ENCODE measurements at places on chromosomes 5 and 9.

DNA sequence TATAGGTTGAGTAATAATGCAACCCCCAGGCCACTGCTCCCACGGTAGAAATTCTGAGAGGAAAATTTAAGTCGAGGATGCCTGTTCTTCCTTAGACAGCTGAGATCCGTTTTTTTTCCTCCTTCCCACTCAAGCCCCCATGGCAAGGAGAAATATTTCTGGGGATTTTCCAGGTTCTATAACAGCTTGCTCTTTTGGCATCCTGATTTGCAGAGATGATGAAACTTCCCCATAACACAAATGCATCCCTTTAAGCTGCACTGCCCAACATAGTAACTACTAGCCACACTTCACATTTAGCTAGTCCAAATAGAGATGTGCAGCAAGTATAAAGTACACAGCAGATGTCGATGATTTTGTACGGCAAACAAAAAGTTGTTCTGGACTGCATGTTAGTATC lies 32.5 kb upstream of the GNA14 start:
- no peak for DNase-seq

GRCh38 chr5:72182686-72183085 lies 75.4 kb downstream of the MAP1B start:
- DNase-seq, result no peak

- DNase-seq, result no peak
These were observed 135.2 kb downstream of the TSSK1B start for GRCh38 chr5:113299591-113299990.

DNA sequence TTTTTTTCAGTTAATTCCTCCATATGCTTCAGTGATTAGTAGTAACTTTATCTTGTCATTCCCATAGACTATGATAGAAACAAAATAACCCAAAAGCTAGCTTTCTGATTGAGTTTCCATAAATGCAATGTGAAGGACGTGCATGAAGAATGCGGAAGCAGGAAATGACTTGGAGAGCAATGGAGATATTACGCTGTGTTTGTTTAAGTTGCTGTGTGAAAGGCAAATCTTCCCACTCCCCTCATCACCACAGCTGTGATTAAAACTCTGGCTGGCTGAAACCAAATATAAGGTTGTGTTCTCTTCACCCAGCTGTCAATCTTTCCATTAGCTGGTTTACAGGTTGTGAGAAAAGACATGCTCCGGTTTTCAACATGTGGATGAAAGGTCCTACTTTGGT lies 83.9 kb downstream of the NR2F1-AS1 start:
- DNase-seq, result no peak

- peak; percentile 65 for DNase-seq
These were observed 76.6 kb upstream of the TBCA start for GRCh38 chr5:77852514-77853352.

DNA sequence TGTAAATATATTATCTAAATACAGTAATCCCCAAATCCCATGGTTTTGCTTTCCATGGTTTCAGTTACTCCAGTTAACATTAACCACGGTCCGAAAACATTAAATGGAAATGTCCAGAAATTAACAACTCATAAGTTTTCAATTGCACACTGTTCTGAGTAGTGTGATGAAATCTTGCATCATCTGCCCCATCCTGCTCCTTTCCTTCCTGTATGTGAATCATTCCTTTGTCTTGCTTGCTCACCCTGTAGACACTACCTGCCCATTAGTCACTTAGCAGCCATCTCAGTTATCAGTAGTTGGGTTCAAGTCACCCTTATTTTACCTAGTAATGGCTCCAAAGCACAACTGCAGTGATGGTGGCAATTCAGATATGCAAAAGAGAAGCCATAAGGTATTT lies 1568.5 kb upstream of the WWC1 start:
- DNase-seq, result peak; percentile 75

GRCh38 chr5:81230416-81230815 lies 2.7 kb upstream of the CKMT2 start:
- no peak for DNase-seq

DNA sequence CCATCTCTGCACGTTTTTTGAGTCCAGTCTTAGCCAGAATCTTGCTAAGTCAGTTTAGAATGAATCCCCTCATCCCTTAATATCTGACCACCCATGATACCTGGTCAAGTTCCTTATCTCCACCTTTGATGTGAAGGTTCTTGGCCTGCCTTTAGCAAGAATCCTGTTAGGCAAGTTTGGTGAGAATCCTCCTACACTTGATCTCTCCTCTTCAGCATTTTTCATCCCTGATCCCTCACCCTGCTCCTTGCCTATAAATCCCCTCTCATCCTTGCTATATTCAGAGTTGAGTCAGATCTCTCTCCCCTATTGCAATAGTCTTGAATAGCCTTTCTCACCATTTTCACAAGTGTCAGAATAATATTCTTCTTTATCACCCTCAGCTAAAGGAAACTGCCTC lies 31.0 kb downstream of the SMIM23 start:
- no peak for DNase-seq

GRCh38 chr5:135709208-135709575 lies 125.3 kb upstream of the SLC25A48 start:
- DNase-seq, result no peak

DNA sequence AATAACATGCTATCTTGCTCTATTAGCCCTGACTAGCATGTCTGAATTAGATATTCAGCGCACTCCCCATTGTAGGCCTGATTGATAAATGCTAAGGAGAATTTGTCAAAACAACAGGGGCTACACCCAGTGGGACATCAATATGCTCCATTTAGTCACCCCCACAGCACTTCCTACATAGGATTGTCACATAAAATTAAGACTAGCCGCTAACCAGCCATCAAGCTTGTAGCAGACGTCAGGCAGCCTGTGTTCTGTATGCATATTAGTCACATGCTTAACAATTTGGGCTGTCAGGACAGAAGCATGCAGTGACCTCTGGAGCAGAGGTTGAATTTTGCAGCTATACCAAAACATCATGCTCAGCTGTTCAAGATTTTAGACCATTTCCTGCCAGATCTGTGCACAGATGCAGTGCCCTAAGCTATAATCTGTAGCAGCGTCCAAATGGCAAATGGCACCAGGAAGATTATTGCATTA lies 197.4 kb upstream of the ISL1 start:
- no peak for DNase-seq

GRCh38 chr5:4078544-4078943 lies 482.9 kb downstream of the IRX1 start:
- DNase-seq, result no peak

DNA sequence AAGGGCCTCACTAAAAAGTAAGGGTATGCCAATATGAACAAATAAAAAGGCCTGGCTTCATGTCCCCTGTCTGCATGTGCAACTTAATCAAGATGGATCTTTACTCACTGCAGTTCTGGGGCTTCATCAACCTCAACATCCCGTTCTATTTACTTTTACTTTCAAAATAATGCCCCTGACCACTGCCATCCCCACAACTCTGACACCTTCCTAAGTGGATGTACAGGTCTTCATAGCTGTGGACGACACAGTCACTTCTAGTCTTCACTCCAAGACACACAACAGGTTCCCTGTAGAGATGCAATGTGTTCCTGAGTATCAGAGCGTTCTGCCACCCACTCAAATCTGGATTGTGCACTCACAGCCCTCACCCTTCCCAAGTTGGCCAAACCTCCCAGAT lies 136.1 kb downstream of the ENC1 start:
- DNase-seq, result no peak

DNA sequence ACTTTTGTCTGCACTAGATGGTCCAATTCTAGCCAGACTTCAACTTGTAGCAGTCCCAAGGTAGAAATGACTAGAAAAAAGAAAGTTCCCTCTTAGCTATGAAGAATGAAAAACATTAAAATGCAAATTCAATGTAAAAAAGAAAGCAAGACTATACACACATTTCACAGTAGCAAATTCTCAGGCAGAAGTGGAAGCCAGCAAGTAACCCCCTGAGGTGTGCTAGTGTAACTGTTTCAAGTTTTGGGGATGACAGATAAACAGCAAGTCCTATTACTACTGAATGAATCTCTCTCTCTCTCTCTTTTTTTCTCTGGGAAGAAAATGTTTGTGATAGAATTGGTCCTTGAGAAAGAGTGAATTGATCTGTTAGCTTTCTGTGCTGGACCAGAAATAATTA lies 185.6 kb downstream of the EFNA5 start:
- DNase-seq, result no peak

DNA sequence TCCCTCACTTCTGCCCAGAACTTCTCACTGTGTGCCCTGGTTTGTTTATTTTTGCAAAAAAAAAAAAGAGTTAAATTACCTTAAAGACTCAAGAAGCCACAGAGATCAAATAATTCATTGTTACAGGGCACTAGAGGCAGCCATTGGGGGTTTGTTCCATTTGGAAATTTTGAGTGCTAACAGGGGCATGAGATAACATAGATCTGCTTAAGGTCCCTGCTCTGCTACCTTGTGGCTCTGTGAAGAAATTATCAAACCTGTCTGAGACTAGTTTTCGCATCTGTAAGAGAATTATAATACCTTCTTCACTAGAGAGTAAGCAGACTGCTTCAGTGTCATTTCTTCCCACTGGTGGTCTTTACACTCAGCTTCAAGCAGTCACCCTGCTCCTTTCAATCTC lies 394 bp downstream of the TLR4 start:
- no peak for DNase-seq

- DNase-seq, result no peak
These were observed 485.3 kb upstream of the DMAC1 start for GRCh38 chr9:8284884-8285283.

DNA sequence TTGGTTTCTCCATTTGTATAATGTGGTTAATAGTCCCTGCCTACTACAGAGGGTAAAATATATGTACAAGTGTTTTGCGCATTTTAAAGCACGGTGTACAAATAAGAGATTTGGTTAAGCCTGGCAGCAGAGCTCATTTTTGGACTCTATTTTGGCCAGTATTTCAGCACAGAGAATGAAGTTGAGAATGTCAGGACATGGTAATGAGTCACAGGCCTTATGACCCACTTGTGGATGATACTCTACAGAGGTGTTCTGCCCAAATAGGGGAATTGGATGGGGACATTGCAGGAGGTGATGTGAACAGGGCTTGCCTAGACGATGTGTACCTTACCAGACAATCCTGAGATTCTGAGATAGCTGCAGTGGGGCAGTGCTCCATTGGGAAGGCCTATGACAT lies 50.6 kb downstream of the MELK start:
- DNase-seq, result no peak

- no peak for DNase-seq
These were observed 71.2 kb downstream of the SHB start for GRCh38 chr9:37997636-37998374.

- no peak for DNase-seq
These were observed 25.4 kb downstream of the FSD1L start for GRCh38 chr9:105473221-105473620.

- DNase-seq, result no peak
These were observed 132.1 kb upstream of the MAP3K1 start for GRCh38 chr5:56683281-56683680.

DNA sequence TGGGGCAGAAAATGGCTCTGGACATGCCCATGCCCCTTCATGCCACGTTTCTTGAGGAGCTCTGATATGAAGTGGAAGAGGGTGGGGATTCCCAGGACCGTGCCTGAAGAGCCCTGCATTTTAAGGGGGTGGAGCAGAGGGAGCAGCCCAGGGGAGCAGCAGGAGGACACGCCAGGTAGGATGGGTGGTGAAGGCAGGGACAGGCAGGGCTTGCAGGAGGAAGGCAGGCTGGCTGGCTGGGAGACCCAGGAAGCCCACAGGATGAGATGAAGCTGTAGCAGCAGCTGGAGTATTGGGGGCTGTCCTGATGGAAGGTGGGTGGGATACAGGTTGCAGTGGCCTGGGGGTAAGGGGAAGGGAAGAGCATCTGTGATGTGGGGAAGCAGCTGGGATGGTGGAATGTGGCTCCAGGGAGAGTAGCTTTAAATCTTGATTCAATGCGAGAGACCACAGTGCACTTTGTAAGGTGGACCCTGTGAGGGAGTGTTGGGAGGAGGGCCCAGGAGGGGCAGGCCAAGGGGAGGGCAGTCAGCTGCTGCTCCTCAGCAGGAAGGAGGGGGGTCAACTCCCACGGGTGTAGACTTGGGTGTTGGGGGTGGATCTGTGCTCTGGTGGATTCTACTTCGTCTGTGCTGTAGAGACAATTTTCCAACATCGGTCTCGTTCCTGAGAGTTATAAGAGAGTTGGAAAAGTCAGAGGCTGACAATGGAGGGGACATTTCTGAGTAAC lies 242.6 kb upstream of the IRX4 start:
- DNase-seq, result no peak

DNA sequence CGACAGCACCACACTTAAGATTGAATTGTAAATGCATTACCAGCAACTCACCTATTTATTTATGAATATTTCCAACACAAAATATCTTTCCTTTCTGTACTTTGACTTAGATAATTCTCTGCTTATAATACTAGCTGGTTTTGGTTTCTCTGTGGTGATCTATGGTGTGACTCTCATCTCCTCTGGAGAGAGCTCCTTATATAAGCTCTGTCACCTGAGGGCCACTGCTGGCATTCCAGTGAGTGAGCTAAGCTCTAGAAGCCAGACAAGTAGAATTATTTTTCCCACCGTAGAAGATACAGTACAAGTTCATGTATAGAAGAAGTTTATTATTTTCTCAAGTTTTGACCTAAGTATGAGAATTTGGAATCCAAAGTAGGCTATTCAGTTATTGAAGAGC lies 111.5 kb downstream of the CDC42SE2 start:
- DNase-seq, result no peak

GRCh38 chr9:20112205-20112783 lies 323.5 kb upstream of the SLC24A2 start:
- no peak for DNase-seq

- DNase-seq, result no peak
These were observed 6.8 kb upstream of the FEM1C start for GRCh38 chr5:115551415-115551814.

DNA sequence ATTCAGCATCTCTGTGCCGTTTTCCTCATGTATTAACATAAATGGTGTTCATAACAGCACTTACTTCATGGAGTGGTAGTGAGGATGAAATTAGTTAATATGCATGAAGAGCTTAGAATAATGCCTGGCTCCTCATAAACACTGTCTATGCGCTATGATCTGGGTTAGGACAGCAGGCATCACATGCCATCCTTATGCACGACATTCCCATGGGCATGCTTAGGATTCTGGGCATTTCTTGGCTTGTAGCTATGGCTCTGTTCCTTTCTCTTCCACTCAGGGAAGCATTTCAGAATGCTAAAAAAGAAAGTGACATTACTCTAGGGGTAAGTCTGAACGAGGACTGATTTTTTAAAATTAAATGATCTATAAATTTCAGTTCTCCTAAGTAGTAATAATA lies 349.8 kb downstream of the ARHGEF28 start:
- no peak for DNase-seq

- peak; percentile 19 for DNase-seq
These were observed 1259.8 kb downstream of the PTPRD start for GRCh38 chr9:9352877-9353481.

DNA sequence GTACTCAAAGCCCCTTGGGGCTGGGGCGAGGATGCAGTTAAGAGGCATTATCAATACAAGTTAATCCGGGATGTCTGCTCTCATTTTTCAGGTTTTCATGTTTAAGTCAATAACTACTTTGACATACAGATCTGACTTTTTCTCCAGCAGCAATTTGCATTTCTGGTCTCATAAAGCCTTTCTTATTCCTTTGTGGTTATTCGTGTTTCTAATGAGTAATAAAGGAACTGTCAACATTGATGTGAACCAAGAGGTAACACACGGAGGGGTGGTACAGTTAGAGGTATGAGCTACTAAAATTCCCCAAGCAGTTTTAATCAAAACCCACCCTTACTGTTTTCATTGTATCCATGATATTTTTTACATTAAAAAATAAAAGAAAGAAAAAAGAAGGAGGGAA lies 138.0 kb upstream of the NFIB start:
- DNase-seq, result no peak

GRCh38 chr9:124409410-124409809 lies 5.8 kb downstream of the PSMB7 start:
- DNase-seq, result no peak
